CD8-positive, alpha-beta memory T cell (primary cell): ENCODE measurements at places on chromosomes 1 and 21. TPM values are rescaled to one million over a fixed set of nuclear protein-coding genes. Genes with fewer than 3 reads are reported as not detected.

Gene LRRC39
- 0.53 TPM for total RNA-seq

Gene TLR5
- 0.22 TPM for total RNA-seq

Gene SPRR1A
- total RNA-seq: not detected

Gene OR14A2
- total RNA-seq: not detected

Gene DNAJC28
- 0.60 TPM for total RNA-seq

Gene PLA2G2E
- total RNA-seq: not detected

Gene TAL1
- not detected for total RNA-seq

Gene URB1
- total RNA-seq: 38.9 TPM

- no peaks in the 10 kb centered on the region for H3K4me1 ChIP-seq
- no peaks in the 10 kb centered on the region for H3K27me3 ChIP-seq
- no peak overlapping the region for H3K27ac ChIP-seq
Measured at GRCh38 chr1:224873434-224874369, 55.8 kb upstream of the DNAH14 start.

DNA sequence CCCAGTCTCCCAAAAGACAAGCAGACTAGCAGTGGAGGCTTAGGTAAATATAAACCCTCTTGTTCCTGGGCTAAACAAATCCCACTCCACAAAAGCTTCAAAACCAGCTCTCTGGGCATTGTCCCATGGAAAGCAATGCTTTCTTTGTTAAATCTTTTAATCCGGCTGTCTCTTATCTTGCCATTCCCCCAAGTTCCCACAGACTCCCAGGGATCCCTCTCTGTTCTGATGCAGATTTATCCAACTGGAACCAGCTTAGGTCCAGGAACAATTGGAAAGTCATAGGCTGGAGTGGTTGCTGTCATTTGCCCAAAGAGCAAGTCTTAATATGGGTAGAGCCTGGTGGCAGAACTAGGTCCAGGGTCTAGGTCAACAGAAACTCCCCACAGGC is 110.1 kb upstream of the ATP1A1 start:
- DNase-seq: no peak
- no peak overlapping the region for H3K27ac ChIP-seq
- H3K4me1 ChIP-seq: no peaks in the 10 kb centered on the region
- no peaks in the 10 kb centered on the region for H3K36me3 ChIP-seq
- H3K4me3 ChIP-seq: no peak overlapping the region
- no peaks in the 10 kb centered on the region for H3K27me3 ChIP-seq

GRCh38 chr1:246748867-246749266 is 24.7 kb downstream of the SCCPDH start:
- no peaks in the 10 kb centered on the region for H3K27me3 ChIP-seq
- H3K4me3 ChIP-seq: no peak overlapping the region
- DNase-seq: no peak

GRCh38 chr1:24294228-24294672 is 24.9 kb upstream of the GRHL3 start:
- H3K4me1 ChIP-seq: no peaks in the 10 kb centered on the region
- no peaks in the 10 kb centered on the region for H3K36me3 ChIP-seq
- DNase-seq: no peak
- no peak overlapping the region for H3K4me3 ChIP-seq

DNA sequence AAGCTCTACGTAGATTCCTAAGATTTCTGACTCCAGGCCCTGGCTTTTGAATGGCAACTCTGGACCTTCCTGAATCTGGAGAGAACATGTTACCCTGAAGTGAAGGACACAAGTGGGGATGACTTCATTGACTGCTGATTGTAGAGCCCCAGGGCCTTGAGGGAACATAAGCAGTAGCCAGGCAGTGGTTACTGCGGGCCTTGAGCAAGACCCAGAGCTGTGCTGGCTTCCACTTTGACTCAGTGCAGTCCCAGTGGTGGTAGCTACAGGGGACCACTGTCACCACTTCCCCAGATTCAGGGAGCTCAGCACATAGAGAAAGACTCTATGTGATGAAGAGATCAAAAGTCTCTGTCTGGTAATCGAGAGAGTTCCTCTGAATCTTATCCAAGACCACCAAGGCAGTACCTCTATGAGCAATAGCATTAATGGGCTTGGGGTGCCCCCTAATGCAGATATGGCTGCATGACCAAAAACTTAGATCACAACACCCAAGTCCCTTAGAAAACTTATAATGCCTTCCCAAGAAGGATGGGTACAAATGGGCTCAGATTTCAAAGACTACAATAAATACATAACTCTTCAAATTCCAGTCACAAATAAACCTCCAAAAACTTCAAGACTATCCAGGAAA is 1278.3 kb downstream of the AMY1C start:
- H3K4me1 ChIP-seq: no peaks in the 10 kb centered on the region
- no peak for DNase-seq
- H3K27me3 ChIP-seq: no peaks in the 10 kb centered on the region
- H3K4me3 ChIP-seq: no peak overlapping the region
- H3K36me3 ChIP-seq: no peaks in the 10 kb centered on the region
- no peak overlapping the region for H3K27ac ChIP-seq

DNA sequence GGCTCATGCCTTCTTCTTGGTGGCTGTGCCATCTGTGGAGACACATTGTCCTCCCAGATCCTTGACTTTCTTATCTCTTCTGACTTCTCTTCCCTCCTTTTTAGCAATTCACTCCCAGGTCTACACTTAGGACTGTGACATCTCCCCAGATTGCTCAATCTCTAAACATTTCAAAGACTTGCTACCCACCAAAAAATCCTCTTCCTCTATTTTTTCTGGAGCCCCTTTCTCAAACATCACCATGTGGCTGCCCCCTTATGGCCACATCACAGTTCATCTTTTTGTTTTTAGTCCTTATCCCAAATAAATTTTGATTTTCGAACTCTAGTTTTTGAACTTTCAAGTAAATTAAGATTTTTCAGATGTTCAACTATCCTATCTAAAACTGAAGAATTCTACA is 148.6 kb upstream of the HOOK1 start:
- no peaks in the 10 kb centered on the region for H3K4me1 ChIP-seq
- no peaks in the 10 kb centered on the region for H3K36me3 ChIP-seq
- no peaks in the 10 kb centered on the region for H3K27me3 ChIP-seq
- DNase-seq: no peak
- no peak overlapping the region for H3K27ac ChIP-seq

DNA sequence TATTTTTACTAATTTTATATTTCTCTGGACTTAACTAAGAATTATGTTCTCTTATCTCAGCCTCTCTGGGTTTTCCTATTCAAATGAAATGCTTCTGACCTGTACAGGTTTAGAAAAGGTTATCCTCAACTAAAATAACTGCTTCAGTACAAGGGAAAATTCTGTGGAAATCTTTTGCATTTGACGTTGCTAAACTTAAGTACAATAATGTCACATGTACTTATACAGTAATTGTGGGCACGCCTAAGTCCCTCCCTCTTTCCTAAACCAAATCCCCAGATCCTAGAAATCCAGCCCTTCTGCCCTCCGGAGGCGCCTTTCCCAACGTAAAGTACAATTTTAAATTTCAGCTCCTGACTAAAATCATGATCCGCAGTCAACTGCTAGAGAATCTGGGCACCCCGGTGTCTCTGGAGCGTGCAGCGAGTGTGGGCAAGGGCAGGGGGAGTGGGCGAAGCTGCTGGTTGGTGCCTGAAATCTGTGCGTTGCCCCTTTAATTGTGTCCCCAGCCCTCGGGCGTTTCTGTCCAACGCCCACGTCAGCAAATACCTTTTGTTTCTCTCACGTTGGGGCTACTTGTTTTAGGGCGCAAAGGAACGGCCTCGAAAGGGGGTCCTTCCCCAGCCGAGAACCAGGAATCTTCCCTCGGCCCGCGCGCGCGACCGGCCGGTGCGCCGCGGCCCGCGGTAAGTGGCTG is at the start of gene ZBTB8A:
Gene ZBTB8A, plus strand, starts transcription at position 541 of the 697 bp plus-strand sequence. CDS start 53,505 bp downstream, outside the sequence.
- no peaks in the 10 kb centered on the region for H3K36me3 ChIP-seq
- DNase-seq: no peak

DNA sequence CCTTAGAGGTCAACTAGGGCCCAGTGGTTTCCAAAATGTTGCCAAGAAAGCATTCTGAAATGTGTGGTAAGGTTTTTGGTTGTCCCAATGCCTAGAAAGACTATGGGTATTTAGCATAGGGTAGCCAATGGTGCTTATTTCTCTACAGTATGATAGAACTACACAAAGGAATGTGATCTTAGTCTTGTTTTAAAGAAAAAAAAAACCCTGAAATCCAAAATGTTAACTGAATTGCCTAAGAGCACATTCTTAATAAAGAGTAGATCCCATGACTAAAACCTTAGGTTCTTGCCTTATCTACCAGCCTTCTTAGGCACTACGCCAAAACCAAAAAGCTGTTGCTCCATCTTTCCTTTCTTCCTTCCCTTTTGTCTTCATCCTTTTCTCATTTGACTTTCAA is 428.2 kb downstream of the MRPL39 start:
- H3K36me3 ChIP-seq: no peaks in the 10 kb centered on the region
- no peaks in the 10 kb centered on the region for H3K4me1 ChIP-seq
- H3K4me3 ChIP-seq: no peak overlapping the region
- no peak for DNase-seq

DNA sequence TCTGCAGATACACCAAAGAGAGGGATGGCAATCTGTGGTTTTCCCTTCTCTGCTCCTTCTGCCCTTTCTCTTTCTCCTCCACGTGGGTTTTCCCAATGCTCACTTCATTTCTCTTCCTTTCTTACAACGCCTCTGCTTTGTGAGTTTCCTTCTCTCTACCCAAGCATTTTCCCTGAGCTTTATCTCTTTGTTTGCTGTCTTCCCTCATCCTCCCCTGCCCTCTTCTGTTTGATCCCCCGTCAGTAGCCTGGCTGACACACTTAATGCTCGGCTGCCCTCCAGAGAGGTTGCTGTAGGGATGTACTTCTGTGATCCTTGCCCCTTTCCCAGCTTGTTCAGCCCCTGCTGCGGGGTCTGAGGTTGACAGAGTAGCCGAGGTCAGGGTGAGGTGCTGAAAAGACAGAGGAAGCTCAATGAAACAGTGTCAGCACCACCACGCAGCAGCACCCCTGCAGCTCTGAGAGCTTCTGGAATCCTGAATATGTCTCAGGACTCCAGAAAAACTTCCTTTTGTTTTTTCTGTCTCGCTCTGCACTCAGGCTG is 6.0 kb downstream of the EDARADD start:
- H3K4me3 ChIP-seq: no peak overlapping the region
- no peak for DNase-seq
- H3K27me3 ChIP-seq: no peaks in the 10 kb centered on the region
- H3K36me3 ChIP-seq: no peaks in the 10 kb centered on the region

DNA sequence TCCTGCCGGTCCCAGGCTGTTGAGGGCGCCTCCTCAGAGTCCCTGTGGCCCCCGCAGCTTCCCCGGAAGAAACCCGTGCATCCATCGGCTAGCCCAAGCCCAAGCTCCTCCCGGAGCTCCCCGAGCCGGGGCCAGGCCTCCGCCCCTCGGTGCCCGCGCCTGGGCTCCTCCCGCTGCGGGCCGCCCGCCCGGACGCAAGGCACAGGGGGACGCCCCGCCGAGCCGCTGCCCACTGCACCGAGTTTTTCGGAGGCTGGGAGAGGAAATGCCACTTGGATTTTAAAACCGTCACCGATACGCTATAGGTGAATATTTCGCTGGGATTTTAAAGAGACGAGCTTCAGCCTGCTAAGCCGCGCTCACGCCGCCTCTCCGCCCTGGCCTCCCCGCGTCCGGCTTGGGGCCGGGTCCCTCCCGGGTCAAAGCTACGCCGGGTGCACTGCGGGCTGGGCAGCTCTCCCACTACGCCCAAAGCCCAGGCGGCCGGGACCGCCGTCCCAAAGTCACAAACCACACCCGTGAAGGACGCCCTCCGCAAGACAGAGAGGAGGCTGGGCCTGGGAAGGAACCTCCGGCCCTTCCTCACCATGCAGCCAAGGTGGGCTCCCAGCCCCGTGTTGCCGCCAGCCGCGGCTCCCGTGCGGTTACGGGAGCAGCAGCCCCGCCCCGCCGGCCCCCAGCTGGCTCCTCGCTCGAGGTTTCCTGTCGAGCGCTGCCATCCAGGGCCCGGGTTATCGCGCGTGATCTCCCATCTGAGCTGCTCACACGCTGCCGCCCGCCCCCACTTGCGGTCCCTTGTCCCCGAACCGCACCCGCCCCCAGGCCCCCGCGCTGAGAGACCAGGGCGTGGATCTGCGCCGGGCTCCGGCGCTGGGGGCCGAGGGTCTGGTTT is 63.2 kb downstream of the CD247 start:
- H3K27me3 ChIP-seq: no peaks in the 10 kb centered on the region
- peaks cover 73% of the 10 kb centered on the region for H3K4me1 ChIP-seq
- H3K4me3 ChIP-seq: peak overlapping the region; percentile 82
- peaks cover 4% of the 10 kb centered on the region for H3K36me3 ChIP-seq
- peak; percentile 83 for DNase-seq
